ENCODE measurements at places on chromosomes 16 and 17. TPM values are rescaled to one million over a fixed set of nuclear protein-coding genes. Genes with fewer than 3 reads are reported as not detected.

Gene SLC22A31
- not detected for total RNA-seq

Gene NDRG4
- total RNA-seq, result 11.5 TPM

Gene TNP2
- not detected for total RNA-seq

Gene RNF43
- total RNA-seq, result not detected

Gene SLC13A2
- not detected for total RNA-seq

Gene EPOP
- 0.52 TPM for total RNA-seq

Gene SLC9A5
- not detected for total RNA-seq

Gene CASKIN1
- 0.52 TPM for total RNA-seq

Gene ATP1B2
- 1.6 TPM for total RNA-seq

Gene CHRNE
- 1.0 TPM for total RNA-seq

Measured in skeletal muscle tissue (tissue), 5 donors.